ENCODE measurements at places on chromosomes 3 and 15.
A peak's percentile ranks its signal among the peaks of the same experiment; 100 is the strongest.

- no peak for DNase-seq
Measured at GRCh38 chr3:16663854-16664712, 58.9 kb upstream of the DAZL start.

DNA sequence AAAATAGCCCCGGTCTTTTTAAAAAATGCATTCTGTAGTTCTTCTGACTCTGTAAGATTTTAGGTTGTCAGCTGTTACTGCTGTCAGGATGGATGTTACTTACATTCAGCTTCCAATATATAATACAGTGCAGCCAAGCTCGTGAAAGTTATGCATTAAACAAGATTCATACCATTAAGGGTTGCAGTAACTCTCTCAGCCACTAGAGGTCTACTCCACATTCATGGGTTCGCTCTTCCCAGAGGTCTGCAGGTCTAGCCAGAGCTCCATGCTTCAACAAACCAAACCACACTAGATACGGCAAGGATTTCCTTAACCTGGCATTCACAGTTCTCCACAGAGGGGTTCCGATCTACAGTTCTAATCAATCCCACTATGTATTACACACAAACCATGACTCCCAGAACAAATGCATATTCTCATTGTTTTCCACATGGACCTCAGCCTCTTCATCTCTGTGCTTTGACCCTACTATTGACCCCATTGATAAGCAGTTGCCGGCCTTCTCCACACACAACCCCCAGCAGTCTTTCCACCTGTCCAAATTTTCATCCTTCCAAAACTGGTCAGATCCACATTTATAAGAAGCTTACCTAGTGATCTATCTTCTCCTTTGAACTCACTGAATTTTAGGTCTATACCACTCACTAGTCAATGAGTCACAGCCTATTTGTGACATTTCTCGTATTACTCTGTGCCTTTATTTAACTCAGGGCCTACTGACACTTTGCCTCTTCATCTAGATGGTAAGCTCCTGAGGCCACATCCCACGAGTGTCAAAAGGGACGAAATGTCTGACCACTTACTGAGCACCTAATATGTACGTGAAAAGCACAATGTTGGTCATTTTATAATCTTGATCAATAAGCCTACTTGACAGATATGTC lies 33.7 kb downstream of the RORA start:
- no peak for DNase-seq

DNA sequence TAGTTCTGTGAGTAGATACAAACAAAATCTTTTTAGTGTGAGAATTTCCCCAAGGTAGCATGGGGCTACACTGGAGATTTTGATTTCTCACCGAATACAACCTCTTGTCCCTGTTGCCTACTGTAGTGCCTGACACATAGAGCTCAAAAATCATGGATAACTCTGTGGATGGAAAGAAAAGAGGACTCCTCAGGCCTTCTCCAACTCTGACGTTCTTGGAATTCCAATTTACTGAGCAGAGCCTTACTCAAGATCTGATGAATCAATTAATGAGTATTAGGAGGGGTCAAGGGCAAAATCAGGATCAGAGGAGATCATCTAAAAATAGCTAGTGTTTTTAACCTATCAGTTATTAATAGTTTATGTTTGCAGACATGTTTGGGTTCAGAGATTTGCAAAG lies 46.7 kb upstream of the PYDC2 start:
- DNase-seq = no peak

DNA sequence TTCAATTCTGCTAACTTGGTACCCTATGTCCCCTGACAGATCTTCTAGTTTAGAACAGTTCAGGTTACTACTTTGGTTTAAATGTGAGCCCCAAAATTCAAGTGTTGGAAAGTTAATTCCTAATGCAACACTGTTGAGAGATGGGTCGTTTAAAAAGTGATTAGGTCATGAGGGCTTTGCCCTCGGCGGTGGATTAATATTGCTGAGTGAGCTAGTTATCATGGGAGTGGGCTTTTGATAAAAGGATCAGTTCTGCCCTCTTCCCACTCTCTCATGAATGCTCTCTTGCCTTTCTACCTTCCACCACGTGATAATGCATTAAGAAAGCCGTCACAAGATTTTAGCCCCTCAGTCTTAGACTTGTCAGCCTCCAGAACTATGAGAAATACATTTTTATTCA lies 72.1 kb downstream of the BTLA start:
- no peak for DNase-seq

DNA sequence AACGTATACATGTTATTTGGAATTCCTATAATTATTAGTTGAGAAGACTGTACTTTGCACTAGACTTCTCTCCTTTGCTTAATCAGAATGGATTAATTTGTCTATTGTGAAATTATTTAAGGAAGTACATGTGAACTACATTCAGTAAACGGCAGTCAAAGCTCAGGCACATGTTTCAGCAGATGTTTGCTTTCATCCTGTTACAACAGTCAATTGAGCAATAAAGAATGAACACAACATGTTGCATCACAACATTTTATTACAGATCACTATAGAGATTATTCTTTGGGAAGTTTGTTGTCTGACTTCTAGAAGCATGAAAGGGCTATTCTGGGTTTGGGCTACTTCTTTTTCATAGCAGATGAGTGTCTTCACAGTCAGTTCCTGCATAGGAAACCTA lies 39.2 kb downstream of the RAB27A start:
- DNase-seq = no peak

DNA sequence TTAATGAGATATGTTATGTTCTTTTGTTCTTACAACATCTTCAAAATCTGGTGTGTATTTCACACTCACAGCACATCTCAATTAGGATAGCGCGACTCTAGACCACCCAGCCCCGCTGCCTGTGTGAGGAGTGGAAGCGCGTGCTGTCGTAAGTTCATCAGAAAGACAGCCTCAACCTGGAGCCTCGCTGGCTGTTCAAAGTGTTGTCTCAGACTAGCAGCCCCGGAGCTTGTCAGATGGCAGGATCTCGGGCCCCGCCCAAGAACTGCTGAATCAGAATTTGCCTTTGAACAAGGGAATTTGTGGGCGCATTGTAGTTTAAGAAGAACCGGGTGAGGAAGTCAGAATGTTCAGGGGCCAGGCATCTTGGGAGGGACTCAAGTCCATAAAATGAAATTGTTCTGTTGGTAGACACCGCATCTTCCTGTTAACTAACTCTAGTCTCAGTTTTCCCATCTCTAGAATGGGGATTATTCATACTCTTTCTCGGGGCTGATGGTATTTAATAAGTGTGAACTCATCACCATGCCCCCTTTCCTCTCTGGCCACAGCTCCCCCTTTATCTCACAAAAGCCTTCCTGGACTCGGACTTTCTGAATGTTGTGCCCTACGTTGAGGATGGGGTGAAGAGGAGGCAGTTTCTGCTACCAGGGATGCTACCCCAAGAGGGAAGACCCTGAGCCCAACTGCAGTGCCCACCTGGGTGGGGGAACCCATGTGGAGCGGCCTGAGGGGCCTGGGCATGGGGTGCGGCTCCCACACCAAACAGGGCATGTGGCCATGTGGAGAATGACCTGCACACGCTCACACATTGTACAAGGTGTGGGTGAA lies 40.4 kb downstream of the BHLHE40 start:
- DNase-seq = peak; percentile 53

GRCh38 chr3:49717211-49717958 lies 2.1 kb downstream of the AMIGO3 start:
- DNase-seq = no peak

DNA sequence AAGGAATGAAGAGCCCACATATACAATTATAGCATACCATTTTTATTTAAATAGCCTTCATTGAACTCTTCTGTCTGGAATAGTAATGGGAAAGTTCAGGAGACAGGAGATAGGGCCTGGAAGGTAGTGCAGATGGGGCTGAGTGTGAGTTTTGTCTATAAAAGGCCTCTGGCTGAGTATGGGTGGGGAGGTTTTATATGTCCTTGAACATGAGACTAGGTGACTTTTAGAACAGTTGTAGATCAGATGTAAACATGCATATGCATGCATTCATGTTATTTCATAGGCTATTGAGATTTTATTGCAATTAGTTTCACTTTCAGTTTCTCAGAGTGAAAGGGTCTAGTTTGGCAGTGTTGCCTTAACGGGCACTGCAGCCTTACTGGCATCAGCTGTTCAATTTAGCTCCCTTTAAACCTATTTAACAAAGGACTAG lies 27.1 kb downstream of the CGGBP1 start:
- DNase-seq = no peak

DNA sequence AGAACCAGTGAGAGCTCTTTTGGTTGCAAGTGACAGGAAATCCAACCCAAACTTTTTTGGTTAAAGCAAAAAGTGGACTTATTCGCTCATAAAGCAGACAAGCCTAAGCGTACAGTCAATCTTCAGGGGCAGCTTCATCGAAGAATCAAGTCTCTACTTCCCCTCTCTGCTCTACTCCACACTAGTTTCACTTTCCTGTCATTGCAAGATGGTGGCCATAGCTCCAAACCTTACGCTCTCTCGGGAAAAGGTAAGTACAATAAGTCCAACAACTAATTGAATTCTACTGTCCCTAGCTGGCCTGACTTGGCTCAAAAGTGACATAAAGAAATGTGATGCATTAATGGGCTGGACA lies 24.9 kb upstream of the ZNF710 start:
- DNase-seq = no peak
